Chondrocyte (in vitro differentiated cells): ENCODE measurements at places on chromosomes 5 and 9. TPM values are rescaled to one million over a fixed set of nuclear protein-coding genes. Genes with fewer than 3 reads are reported as not detected.

DNA sequence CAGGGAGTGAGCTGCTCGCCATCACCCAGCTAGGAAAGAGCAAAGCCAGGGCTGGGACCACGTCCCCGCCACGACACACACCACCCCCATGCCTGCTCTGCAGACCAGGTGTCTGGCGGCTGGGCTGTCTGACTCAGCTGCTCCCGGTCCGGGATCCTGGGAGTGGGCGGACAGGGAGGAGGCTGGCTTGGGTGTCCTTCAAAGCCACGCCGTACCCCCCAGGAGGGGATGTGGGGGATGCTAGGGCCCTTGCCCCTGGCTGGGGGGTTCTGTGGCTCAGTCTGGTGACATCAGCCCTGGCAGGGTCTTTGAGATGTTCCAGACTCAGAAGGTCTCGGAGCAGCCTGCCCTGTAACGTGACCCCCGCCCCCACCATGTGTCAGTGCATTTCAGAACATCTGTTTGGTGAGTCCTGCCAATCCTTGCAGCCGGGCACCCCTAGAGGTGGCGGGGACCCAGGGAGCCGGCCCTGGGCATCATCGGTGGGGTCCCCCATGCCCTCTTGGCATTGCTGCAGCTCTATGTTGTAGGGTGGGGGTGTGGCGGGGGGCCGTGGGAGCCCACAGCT, 62.3 kb downstream of the HMCN2 start:
- peaks cover 13% of the 10 kb centered on the region for H3K4me1 ChIP-seq
- no peak overlapping the region for H3K4me3 ChIP-seq
- no peaks in the 10 kb centered on the region for H3K36me3 ChIP-seq
- DNase-seq = no peak
- peaks cover 41% of the 10 kb centered on the region for H3K27me3 ChIP-seq

DNA sequence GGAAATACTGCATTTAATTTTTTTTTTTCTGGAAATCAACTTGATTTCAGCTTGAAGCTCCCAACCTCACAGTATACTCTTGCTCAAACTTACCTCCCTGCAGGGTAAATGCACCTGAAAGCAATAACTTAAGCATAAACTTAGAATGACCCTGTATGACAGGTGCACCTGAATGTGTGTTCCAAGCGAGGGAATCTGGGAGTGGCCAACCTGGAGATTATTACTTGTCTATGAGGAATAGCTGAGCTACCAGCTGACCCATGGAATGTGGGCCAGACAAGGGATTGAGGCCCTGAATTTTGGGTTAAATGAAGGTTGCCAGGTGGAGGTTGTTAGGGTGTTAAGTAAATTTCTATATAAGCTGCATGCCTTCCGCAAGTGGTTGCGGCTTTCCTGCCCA, 140.6 kb downstream of the OSTF1 start:
- H3K4me3 ChIP-seq = no peak overlapping the region
- no peak for DNase-seq
- H3K27me3 ChIP-seq = no peaks in the 10 kb centered on the region

DNA sequence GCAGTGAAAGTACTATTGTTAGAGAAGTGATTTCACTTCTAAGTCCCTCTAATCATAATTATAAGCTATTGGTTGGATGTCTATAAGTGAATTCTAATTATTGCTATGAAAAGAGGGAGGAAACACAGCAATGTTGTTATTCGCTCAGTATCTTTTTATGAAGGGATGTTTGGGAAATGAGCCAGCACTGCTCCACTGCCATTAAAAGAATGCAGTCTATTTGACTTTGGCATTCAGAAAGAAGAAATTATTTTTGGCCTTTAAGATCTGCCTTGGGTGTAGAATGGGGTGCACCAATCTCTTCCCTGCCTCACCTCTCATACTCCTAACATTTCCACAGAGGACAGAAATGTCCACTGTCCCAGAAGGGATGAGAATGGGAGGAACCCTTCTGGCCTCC, 332.0 kb downstream of the SPATA31D1 start:
- peaks cover 5% of the 10 kb centered on the region for H3K36me3 ChIP-seq
- DNase-seq = no peak
- H3K27ac ChIP-seq = no peak overlapping the region
- H3K27me3 ChIP-seq = no peaks in the 10 kb centered on the region
- H3K4me1 ChIP-seq = peaks cover 11% of the 10 kb centered on the region
- H3K4me3 ChIP-seq = no peak overlapping the region

DNA sequence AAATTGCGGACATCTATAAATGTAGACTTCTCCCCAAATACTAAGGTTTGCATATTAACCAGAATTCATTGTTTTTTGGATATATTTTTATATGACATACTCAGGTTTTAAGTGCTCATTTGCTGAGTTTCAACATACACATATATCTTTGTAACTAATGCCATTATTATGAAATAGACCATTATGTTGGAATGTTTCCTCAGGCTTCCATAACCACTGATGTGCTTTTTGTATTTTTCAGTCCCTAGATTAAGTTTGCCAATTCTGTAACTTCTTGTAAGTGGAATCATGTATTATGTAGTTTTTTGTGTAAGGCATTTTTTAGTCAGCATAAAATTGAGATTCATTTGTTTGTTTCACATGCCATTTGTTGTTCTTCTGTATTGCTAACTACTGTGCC, 32.1 kb downstream of the HSPA4 start:
- no peak overlapping the region for H3K4me3 ChIP-seq
- peak overlapping the region; percentile 0 for H3K27ac ChIP-seq
- H3K36me3 ChIP-seq = peaks cover 14% of the 10 kb centered on the region
- no peak for DNase-seq
- H3K27me3 ChIP-seq = no peaks in the 10 kb centered on the region

- H3K36me3 ChIP-seq = no peaks in the 10 kb centered on the region
- H3K4me3 ChIP-seq = no peak overlapping the region
- no peak overlapping the region for H3K27ac ChIP-seq
Observed at GRCh38 chr5:176166427-176166826, 71.8 kb upstream of the SIMC1 start.

Gene CDC20B
- total RNA-seq = not detected in 3 replicates

GRCh38 chr9:11204521-11204920, 591.7 kb upstream of the PTPRD start:
- no peaks in the 10 kb centered on the region for H3K36me3 ChIP-seq
- H3K27ac ChIP-seq = no peak overlapping the region
- no peaks in the 10 kb centered on the region for H3K4me1 ChIP-seq
- DNase-seq = no peak

Gene FAXDC2
- 2.3 to 6.1 TPM (median 2.5 TPM) in 3 replicates for total RNA-seq

DNA sequence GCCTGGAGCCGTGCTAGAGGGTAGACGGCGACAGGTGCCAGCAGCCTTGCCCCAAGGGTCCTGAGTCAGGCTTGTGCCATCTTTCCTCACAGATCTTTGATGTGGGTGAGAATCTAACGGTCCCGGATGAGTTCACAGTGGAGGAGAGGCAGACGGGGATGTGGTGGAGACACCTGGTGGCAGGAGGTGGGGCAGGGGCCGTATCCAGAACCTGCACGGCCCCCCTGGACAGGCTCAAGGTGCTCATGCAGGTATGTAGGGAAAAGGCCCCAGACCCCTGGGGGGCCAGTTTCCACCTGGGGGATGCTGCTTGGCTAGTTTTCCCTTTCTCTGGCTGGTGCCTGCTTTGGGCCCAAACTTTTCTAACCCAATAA, 24.0 kb downstream of the PTGES2 start:
- H3K4me1 ChIP-seq = peaks cover 37% of the 10 kb centered on the region
- peak overlapping the region; percentile 51 for H3K27ac ChIP-seq
- no peaks in the 10 kb centered on the region for H3K27me3 ChIP-seq
- no peak for DNase-seq
